NCI-H2081 treated with DMSO at 0.1 percent for 48 hours (cell line): ENCODE measurements at places on chromosomes 12 and 14.

DNA sequence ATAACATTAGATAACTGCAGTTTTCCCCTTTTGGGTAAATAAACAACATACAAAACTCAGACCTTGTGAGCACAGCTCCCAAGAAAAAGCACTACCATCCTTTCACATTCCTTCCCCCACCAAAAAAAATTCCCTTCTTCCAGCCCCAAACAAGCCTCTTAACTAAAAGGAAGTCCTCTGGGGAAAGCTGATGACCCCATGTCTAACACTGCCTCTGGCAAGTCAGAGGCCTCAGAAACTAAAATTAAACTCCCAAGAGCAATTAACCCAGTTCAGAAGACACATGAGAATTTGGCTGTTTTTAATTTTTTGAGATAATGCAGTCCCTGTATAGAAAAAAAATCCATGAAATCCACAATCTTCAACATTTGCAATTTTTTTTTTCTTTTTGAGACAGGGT, 127.7 kb downstream of the SPTSSA start:
- no peak for DNase-seq

- DNase-seq: no peak
These were observed 183.1 kb downstream of the EGLN3 start for GRCh38 chr14:33767586-33768457.

GRCh38 chr14:81122326-81122725, 98.4 kb downstream of the GTF2A1 start:
- no peak for DNase-seq

DNA sequence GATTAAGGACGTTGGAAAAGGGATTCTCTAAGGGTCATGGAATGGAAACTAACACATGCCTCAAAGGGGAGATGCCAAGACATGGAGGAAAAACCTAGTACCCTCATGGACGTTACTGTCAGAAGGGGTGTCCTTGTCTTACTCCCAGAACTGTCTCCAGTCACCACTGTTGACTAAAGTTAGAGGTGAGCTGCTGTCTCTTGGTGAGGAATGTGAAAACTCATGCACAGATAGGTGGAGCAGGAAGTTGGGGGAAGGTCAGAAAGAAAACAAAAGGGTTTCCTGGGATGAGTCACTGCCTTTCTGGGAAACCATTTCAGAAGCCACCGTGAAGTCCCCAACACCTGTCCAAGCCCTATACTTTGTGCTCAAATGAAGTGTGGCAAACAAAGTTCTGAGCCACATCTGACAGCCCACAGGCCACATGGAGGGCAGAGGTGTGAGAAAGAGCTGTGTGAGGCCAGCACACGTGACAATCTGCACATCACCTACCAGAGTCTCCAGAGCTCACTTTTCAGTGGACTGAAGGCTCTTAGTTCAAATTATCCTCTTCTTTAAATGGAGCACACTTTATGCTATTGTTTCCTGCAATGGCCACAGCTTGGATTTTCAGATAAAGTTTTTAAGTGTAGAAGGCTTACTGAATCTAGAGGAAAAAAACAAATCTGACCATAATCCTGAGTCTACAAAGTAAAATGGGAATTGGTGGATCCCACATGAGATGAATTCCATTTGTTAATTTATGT, 92.9 kb upstream of the EGLN3 start:
- no peak for DNase-seq

DNA sequence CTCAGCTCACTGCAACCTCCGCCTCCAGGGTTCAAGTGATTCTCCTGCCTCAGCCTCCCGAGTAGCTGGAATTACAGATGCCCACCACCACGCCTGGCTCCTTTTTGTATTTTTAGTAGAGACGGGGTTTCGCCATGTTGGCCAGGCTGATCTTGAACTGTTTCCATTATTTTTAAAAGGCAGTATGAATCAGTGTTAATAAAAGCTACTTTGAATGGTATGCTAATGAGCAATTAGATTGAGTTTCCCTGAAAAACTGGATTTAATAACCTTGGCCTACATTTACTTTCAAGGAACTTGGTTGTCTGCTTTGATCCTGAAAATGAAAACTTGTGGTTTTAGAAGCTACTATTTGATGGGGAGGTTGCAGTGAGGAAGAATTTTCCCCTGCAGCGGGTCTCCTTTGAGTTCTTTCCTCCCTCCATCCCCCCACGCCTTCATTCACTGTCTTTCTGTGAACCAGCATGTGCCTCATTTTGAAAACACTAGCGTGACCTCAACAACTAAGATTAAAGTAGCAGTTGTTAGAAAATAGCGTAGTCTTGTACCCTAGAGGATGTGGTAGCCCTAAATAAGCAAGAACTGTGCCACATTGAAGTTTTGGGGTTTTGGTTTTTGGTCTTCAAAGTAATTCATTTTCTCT, 17.8 kb upstream of the RPS6KA5 start:
- no peak for DNase-seq

DNA sequence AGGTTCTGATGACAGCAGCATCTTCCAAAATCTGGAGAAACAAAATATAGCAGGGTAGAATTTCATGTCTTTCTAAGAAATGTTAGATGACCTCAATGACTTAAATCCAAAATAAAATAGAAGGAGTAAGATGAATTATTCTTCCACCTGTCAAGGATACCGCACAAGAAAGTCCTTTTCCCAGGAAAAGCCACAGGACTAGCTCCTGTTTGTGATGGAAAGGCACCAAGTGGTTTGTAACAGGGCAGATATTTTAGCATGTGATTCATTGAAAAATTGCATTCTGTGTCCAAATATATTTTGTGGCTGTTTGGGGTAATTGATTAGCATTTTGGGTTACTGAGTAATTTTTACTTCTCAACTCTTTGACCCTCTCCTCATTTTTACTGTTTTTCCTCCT, 2.7 kb downstream of the CD163L1 start:
- no peak for DNase-seq

DNA sequence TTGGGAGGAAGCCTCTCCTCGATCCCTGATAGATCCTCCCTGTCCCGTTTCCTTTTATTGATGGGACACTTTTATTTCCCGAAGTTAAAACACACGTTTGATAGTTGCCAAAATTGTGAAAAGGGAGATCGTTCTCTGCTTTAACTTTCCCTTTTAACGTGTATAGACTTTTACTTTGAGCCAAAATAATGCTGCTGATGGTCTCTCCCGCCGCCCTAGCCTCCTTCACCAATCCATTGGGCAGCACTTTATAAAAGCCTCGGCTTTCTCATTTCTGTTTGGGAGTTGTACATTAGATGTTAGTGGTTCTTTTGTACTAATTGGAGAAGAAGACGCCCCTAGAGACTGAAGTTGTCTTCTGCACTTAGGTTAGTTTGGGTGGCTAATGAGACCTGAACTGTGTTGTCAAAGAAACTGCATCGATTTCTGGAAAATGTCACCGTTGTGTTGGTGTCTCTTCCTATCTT, 1.4 kb downstream of the TMTC2 start:
- DNase-seq: no peak

- DNase-seq: no peak
These were observed 17.1 kb downstream of the SLC11A2 start for GRCh38 chr12:51009056-51009440.

GRCh38 chr12:121538699-121539061, 42.1 kb downstream of the KDM2B start:
- DNase-seq: no peak

- peak; percentile 59 for DNase-seq
These were observed 47.8 kb upstream of the RERG start for GRCh38 chr12:15268927-15269552.

DNA sequence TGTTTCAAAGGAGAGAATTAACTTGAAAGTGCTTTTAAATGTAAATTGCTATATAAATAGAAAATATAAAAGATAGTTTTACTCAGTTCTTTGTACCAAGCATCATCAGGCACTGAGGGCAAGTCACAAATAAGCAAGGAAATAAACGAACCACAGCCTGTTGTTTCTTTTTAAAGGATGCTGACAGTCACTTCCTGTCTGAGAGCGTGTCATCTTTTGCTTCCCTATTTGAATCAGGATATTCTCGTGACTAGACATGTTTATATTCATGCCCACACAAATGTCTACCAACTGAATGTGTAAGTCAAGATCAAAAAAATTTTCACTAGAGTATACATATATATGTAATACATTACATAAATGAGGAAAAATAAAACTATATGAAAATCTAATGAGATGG, 31.4 kb upstream of the SLC2A13 start:
- no peak for DNase-seq

- DNase-seq: no peak
These were observed 25.5 kb downstream of the ZFYVE21 start for GRCh38 chr14:103740991-103741689.

DNA sequence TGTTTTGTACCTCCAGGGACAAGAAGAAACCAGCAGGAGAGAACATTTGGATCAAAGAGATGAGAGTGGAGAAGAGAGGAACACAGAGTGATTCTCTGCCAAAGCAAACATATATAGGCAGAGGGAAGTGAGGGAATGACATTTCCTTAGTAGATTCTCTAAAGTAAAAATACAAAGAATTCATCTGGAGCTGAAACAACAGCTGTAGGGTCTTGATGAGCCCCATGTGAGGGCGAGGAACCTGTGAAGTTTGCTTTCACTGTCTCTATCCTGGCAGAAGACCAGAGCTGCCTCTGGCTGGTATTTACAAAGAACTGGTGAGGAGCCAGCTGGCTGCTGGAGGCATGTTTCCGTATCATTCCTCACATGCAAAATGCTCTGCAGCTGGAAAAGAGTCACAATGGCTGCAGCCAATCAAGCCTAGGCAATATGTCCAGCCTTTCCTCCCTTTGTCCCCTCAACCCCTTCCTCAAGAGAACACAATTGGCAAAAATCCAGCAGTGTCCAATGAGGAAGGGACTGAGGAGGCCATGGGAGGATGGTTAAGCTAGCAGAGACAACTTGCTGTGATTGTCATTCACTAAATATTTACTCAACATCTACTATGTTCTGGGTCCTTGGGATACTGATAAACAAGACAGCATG, 122.5 kb downstream of the PHLDA1 start:
- DNase-seq: peak; percentile 61

DNA sequence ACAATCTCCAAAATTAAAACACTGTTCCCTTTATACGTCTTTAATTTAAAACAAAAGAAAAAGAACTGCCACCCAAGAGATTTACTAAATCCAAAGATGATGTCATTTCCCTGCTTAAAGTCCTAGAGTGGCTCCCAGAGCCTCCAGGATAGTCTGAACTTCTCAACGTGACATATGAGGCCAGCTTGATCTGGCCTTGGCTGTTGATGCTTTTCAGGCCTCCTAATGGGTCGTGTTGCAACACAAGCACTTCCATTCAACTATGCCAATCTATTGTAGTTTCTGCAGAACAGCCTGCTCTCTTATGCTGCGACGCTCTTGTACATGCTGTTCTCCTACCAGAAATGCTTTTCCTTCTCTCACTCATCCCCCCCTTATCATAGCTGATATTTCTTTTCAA, 35.7 kb downstream of the LGR5 start:
- DNase-seq: no peak

DNA sequence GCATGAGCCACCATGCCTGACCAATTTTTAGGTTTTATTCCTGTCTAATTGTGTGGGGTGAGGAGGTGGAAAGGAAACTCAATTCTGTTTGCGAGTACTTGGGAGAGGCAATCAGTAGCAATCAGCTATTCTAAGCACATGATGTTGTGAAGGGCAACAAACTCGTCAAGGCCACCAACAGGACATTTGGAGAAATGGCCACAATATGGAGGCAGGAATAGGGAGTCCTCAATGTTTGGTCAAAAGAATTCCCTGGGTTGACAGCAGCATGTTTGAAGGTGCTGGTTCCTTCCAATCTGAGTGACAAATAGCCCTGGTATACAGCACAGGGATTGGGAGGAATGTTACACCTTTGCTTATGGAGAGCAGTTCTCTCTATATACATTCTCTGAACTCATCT, 32.7 kb upstream of the USP44 start:
- DNase-seq: peak; percentile 6

DNA sequence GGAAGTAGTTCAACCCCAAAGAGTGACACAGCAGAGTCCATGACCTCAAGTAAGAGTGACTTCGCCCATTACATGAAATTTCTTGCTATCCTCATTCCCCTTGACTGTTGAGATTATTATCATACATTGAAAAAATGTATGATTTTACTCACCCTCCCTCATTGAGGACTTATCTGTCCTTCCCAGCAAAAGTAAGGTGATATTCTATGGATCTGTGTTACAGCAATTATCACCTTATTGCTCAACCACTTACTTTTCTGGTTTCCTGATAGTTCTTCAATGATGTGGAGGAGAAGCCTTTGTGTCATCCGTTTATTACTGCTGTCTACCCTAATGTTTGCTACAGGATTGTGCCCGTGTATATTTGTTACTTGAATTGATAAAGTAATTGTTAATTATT, 306.2 kb downstream of the TRHDE start:
- DNase-seq: no peak

DNA sequence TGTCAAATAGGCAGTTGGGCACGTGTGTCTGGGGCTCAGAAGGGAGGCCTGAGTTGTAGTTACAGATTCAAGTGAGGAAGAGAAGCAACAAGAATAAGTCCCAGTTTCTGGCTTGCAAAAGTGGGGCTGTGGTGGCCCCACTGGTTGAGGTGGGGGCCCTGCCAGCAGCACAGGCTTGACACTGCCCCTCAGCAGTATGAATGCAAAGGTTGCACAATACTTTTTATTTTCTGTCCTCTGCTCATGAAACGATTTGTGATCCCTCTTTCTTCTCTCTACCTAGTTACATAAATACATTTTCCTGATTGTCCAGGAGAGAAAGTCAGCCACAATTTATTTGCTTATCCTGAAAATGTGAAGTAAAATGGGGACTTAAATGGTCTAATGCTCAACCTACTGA, 577.8 kb downstream of the AACS start:
- DNase-seq: no peak

DNA sequence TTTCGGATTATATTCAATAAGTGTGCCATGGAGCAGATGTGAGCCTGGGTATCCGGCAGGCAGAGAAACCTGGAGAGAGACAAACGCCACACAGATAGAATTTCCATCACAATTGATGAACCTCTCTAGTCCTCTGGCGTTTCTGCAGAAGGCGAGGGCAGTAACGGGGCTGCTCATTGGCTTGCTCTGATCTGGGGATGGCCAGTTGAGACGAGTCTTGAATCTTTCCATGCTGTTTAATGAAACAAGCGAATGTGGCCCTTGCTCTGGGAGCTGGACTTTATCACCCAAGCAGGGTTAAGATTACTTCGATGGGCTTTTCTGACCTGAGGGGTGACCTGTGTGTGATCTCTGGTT, 42.4 kb upstream of the CLMN start:
- DNase-seq: no peak

DNA sequence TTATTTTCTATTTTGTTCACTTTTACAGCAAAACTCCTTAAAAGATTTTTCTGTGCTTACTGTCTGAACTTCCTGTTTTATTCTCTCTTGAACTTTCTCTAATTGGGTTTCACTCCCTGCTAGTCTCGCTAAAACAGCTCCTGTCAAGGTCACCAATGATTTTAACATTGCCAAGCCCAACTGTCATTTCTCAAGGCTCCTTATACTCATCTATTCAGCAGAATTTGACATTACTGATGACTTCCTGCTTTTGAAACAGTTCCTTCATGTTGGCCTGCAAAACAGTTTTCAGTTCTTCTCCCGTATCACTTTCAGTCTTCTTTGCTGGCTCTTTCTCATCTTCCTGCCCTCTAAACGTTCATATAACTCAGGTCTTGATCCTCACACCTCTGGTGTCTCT, 268.5 kb upstream of the USP15 start:
- no peak for DNase-seq
